Panc1 (cell line): ENCODE measurements at places on chromosomes 2 and 18.

DNA sequence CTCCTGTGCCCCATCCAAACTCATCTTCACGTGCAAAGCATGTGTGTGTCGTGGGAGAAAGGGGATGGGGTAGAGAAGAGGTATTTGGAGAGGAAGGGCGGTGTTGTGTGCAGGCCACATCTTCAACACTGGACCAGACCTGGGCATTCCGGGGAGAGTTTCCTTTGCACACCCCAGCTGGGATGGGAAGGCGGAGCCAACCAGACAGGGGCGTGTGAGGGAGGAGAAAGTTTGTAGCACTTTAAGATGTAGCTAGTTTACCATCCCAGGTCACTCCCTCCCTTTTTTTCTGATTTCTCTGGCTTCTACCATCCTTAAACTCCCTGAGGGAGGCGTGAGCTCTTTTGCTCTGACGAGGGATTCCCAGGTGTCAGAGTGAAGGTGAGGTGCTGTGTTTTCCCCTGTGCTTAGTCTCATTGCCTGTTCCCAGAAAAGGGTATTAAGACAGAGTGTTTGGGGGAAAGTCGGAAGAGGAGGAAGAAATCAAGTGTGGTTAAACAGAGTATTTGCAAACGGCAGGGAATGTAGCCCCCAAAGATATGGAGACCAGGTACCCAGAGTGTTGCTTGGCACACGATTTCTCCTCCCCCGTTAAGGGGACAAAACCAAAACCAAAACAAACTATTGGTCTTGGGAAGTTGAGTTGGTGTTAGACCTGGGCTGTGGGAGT lies 1.6 kb downstream of the SETBP1 start:
- DNase-seq: no peak
- no peak overlapping the region for H3K4me3 ChIP-seq
- H3K4me1 ChIP-seq: no peaks in the 10 kb centered on the region
- H3K27ac ChIP-seq: no peak overlapping the region
- H3K27me3 ChIP-seq: peaks cover 2% of the 10 kb centered on the region
- no peaks in the 10 kb centered on the region for H3K36me3 ChIP-seq

GRCh38 chr18:36481201-36481657 lies 183.7 kb downstream of the FHOD3 start:
- H3K4me3 ChIP-seq: no peak overlapping the region
- peaks cover 14% of the 10 kb centered on the region; the same call in 1 of the 2 replicates for H3K4me1 ChIP-seq
- DNase-seq: no peak
- H3K36me3 ChIP-seq: no peaks in the 10 kb centered on the region
- H3K27me3 ChIP-seq: no peaks in the 10 kb centered on the region

DNA sequence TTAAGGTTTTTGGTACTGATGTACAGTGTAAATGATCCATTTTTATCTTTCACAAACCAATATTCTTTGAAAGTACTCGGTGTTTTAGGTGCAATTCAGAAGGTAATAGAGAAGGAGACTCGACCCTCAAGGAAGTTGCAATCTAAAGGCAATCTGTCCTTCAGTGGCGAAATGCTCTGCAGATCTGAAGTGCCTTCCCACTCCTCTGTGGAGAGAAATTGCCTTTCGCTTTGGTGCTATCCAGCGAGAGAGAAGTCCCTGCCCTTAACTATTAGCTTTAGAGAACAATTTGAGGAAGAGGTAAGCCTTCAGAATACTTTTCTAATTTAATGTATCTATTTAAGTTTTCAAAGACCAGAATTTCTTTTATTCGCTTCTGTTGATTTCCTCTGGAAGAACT lies 371.8 kb upstream of the FANCL start:
- H3K4me3 ChIP-seq: no peak overlapping the region
- no peaks in the 10 kb centered on the region; the same call in 1 of the 2 replicates for H3K4me1 ChIP-seq
- no peaks in the 10 kb centered on the region for H3K36me3 ChIP-seq
- peaks cover 3% of the 10 kb centered on the region; the same call in 1 of the 2 replicates for H3K27me3 ChIP-seq
- DNase-seq: no peak

GRCh38 chr2:129165006-129165405 lies 814.5 kb upstream of the RAB6C start:
- no peak for DNase-seq
- H3K4me3 ChIP-seq: no peak overlapping the region
- H3K36me3 ChIP-seq: no peaks in the 10 kb centered on the region
- no peak overlapping the region for H3K27ac ChIP-seq
- no peaks in the 10 kb centered on the region; the same call in 1 of the 2 replicates for H3K27me3 ChIP-seq

- H3K4me1 ChIP-seq: no peaks in the 10 kb centered on the region
- DNase-seq: no peak
- H3K4me3 ChIP-seq: no peak overlapping the region
- no peak overlapping the region for H3K27ac ChIP-seq
- no peaks in the 10 kb centered on the region for H3K36me3 ChIP-seq
Observed at GRCh38 chr2:151844211-151844896, 16.1 kb upstream of the ARL5A start.

GRCh38 chr2:235049069-235049468 lies 97.3 kb downstream of the SH3BP4 start:
- no peak for DNase-seq
- peaks cover 16% of the 10 kb centered on the region for H3K4me1 ChIP-seq
- peaks cover 10% of the 10 kb centered on the region for H3K36me3 ChIP-seq
- no peak overlapping the region for H3K4me3 ChIP-seq
